ENCODE measurements at places on chromosomes 11 and 22.

- DNase-seq = no peak
Measured at GRCh38 chr11:105719073-105719822, 109.4 kb downstream of the GRIA4 start.

- DNase-seq = no peak
Measured at GRCh38 chr22:41768430-41768829, 32.0 kb upstream of the CCDC134 start.

DNA sequence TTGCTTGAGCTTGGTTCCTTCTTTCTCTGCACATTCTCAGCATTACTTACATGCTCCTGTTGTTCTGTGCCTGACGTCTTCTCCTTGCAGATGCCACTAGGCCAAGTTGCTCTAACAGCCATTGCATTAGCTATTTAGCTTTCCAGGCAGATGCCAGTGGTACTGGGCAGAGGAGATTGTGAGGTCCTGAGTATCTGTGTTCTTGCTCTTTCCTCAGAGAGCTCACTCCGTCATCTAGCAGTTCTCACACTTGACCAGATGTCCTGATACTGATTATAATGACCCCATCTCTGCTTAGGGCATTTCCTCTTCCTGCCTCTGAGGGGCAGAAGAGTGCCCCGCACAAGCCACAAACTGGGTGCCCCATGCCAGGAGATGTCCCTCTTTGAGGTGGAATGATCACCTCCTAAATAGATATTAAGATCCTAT is 30.7 kb downstream of the ARHGAP1 start:
- DNase-seq = no peak

- DNase-seq = peak; percentile 20
Measured at GRCh38 chr11:12893787-12894672, 115.1 kb upstream of the RASSF10 start.

GRCh38 chr11:108818971-108819370 is 154.1 kb downstream of the DDX10 start:
- DNase-seq = no peak

- DNase-seq = no peak
Measured at GRCh38 chr11:10483174-10483573, 28.1 kb downstream of the AMPD3 start.

DNA sequence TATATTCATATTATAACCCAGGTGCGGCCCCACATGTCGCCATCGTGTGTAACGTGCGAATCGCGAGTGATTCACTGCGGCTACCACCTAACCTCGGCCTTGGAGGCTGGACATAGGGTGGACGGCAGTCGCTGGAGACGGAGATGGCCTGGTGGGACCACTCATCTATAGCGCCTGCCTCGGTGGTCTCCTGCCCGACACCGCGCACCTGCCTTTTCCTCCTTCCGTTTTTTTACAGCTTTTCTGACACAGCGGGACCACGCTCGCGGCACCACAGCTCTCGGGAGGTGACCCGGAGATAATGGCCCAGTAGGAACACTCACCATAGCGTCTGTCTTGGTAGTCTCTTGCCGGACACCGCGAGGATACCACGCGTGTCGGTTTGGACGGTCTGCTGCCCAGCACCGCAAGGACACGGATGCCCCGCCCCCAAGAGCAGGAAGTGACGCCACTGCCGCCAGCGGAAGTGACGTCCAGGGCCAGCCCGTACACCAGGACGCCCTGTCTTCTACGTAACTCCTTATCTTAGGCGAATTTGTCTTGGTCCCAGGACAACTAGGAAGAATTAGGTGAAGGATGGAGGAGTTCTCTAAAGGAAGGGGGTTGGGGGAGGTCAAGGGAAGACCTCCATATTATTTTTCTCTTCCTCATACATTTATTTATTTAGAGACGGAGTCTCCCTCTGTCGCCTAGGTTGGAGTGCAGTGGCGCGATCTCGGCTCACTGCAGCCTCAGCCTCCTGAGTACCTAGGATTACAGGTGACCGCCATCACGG is 6.4 kb downstream of the SNU13 start:
- DNase-seq = peak; percentile 14

Data from NCI-H2029 treated with DMSO at 0.1 percent for 48 hours (cell line).